NCI-H1105 (cell line): ENCODE measurements at places on chromosomes 6 and 20.
A peak's percentile ranks its signal among the peaks of the same experiment; 100 is the strongest.

DNA sequence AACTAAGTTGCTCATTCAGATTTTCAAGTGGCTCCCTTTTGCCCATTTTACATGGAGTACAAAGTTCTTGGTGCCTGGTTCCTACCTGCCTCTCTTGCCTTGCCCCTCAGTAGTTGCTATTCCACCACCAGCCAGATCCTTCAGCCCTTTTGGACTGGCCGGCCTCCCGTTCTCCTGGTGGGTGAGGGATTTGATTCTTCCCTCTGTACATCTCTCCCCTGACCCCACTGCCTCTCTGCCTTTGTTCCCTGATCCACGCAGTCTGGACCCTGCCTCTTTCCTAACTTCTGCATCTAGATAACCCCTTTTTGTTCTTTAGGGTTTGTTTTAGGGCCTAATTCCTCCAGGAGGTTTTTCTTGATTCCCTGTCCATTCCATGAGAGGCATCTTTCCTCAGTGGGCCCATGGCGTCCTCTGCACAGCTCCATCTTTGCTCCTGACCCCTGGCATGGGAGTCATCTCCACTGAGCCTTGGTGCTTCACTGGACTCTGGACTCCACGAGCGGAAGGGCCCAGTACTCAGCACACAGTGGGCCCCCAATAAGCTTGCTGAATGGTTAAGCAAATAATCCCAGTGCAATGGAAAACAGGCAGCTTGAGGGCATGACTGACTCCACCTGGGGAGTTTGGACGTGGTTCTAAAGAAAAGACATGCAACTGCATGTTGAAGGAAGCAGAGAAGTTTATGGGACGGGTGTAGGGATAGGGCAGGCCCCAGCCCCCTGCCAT lies 309.3 kb upstream of the SUPT3H start:
- no peak for DNase-seq

GRCh38 chr6:138235205-138235604 lies 16.9 kb upstream of the PBOV1 start:
- DNase-seq, result no peak

- DNase-seq, result no peak
Measured at GRCh38 chr6:138515657-138516248, 16.5 kb upstream of the NHSL1 start.

DNA sequence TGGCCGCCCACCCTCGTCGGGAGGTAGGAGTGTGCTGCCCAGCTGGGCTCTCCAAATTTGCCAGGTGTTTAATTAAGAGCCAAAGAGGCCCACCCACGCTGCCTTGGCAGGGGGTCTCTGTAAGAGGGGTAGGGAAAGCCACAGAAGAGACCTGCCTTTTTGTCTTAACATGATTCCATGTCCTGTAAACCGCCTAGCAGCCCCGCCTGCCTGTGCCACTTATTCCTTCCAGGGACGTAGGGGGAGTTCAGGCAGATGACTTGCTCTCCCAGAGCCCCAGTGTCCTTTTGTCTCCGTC lies 2.1 kb downstream of the FAM210B start:
- no peak for DNase-seq

GRCh38 chr6:143955971-143956370 lies 52.1 kb downstream of the PLAGL1 start:
- DNase-seq, result no peak

GRCh38 chr6:31797588-31797987 lies 2.0 kb upstream of the VARS1 start:
- no peak for DNase-seq

GRCh38 chr6:144364782-144365181 lies 79.6 kb downstream of the UTRN start:
- no peak for DNase-seq

DNA sequence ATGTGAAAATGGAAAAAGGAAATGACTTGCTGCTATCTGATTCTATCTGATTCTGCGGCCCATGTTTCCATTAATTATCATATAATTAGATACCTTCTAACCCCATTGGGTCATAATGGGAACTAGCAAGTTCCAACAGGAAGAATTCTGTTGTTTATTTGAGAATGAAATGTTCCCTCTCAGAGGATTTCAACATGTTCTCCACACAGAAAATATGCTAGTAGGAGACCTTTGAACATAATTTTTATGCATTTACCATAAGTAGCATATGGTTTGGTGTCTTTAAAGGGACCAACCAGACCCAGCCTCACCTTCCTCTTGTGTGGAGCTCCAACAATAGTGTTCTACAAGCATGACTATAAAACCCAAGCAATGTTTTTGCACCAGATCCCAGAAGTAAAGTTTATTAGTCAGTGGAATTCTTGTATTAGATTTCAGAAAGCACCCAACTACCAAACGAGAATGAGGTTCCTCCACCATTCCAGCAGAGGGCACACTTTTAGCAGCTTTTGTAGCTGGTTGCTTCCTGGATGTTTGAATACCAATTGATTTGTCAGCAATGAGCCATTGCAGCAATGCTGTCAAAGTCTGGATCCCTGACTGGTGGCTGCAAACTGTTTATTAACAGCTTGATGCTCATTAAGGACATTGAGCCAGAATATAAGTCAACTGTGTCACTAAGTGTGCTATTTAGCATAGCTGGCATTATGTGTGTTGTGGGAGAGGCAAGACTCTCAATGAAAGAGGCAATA lies 143.6 kb upstream of the GJE1 start:
- DNase-seq, result no peak

DNA sequence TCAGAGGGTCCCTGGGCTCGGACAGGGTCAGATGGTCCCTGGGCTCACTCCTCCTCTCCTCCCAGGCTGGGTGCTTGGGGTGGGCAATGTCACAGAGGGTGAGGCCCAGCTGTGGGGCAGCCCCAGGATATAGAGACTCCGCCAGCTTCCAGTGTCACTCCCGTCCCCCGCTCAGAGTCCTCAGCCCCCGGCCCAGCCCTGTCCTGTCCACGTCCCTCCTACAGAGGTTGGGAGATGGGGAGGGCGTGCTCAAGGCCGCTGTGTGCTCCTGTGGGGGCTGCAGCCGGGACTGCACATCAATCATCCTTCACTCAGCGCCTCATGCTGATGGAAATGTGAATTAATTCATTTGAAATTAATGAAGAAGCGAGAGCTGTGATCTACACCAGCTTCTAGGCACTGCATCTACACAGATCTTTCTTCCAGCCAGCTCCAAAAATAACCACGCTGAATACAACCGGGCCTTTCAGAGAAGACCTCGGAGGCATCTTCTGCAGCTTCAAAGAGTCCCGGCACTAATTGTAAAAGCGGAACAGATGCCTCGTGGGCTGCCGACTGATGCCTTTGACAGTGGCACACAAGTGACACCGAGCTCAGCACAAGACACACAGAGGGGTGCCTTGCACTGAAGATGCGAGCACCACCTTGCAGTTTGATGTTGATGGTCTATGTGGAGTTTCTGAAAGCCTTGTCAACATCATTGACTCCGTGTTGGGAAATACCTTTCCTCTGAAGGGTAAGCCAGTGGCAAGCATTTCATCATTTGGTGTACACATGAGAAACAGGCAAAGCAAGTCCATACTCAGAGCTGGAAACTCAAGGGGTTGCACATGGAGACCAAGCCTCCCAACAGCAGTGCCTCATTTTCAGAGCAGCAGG lies 39.3 kb downstream of the DACT2 start:
- DNase-seq, result no peak

GRCh38 chr6:118725944-118726343 lies 74.6 kb upstream of the CEP85L start:
- DNase-seq, result no peak

DNA sequence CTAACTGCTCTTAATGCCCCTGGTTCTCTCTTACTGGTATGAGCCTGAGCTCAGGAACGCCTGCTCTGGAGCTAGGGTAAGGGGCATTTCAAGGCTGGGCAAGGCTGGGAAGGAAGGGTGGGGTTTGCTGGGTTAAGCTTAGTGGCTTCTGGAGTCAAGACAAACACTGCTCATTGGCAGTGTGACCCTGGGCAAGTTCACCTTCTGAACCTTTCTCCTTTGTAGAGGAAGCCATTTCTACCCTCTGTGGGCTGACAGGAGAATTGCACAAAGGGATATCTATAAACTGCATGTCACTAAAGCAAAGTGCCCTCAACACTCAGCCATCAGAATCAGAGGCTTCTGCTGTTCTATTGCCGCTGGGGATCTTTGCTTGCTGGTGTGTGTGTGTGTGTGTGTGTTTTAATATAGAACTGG lies 20.3 kb upstream of the LRRN4 start:
- peak; percentile 25 for DNase-seq

DNA sequence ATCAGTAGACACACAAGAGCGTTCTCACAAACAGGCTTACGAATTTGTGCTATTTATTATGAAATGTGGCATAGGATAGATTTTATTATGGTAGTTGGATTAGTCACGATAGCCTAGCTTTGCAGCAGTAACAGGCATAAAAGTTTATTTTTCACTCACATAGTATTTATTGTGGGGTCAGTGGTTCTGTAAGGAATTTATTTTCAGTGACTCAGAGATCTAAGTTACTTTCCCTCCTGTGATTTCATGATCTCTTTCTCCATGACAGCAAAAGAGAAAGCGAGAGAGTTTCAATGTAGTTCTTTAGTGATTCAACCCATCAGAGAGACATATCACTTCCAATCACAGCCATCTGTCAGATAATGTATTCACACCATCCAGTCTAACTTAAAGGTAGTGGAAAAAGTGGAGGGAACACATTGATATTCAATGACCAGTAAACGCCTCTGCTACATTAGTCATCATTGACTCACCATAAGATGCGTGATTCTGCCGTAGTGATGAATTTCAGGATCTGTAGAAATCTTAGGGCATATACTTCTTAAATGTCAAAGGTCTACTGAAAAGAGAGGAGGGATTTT lies 605.5 kb downstream of the HDGFL1 start:
- DNase-seq, result no peak

DNA sequence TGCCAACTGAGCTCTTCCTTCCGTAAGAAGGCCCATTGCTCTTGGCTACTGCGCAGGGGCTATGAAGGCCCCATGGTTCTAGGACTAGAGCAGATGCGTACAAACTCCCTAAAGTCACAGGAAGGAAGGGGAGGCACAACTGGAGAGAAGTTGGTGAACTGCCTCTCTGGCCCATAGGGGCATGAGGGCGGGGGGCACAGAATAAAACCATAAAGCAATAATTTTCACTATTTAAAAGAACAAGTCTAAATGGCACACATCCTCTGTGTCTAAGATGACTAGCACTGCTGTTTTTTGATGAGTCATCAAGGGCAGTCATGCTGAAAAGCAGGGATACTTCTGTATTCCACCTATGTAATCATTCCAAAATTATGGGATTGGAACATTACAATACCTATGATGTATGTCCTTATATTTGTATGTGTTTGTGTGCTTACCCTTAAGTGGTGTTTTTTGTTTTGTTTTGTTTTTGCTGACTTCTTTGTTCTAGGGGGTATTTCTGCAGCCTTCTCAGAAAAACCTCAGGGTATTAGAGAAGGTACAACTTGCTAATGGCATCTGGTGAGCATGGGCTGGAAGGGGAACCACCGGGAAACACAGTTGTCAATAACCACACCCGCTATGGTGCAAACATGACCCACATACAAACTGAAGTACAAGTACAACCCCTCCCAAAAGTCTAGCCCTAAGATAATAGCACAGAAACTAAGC lies 36.9 kb downstream of the B4GALT5 start:
- no peak for DNase-seq

- no peak for DNase-seq
Measured at GRCh38 chr6:16286151-16286522, 47.8 kb downstream of the GMPR start.

GRCh38 chr20:58054780-58055373 lies 173.6 kb downstream of the ANKRD60 start:
- DNase-seq, result no peak

DNA sequence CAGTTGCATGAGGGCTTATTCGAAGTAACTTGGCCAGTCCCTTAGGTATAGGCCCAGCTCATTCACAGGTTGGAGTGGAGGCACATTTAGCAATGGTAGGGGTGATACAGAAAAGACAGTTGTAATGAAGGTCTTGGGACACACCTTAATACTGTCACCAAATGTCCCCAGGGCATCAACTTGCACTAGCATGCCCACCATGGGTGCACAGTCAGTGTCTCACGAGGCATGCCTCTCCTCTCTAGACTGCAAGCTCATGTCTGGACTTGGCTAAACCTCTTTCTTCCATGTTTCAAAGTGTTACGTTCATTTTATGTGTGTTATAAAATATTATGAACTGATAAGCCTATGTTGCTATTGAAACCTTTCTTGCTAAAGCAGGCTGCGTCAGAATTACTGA lies 124.0 kb upstream of the ECI2 start:
- no peak for DNase-seq

- no peak for DNase-seq
Measured at GRCh38 chr6:140345935-140346334, 971.5 kb upstream of the CITED2 start.

- DNase-seq, result peak; percentile 82
Measured at GRCh38 chr6:149941583-149942460, at the start of gene ULBP2. ULBP2 (plus strand) TSS chr6:149942014; CDS start chr6:149942073, 59 bp downstream.

DNA sequence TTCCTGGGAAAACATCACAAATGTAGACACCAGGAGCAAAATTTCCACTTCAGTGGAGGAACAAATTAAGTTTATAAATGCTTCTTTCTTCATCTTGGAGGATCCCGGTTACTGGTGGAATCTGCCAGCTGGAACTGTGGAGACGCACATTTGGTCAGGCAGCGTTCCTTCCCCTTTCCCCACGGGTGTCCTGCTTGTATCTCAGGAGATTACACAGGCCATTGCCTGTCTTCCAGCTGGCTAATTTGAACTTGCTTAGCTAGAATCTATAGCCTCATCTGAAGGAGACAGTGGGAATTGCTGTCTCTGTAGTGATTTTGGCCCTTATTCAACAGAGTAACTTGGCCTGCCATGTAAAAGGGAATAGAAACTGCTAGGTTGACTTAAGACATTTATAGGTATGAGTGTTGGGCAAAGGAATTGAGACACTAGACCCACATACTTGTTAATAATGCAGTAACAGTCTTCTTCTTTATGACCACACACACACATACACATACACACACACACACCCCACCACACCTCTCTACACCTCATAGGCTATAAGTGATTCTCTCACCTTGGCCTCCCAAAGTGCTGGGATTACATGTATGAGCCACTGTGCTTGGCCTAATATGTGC lies 34.4 kb downstream of the TSBP1 start:
- no peak for DNase-seq

DNA sequence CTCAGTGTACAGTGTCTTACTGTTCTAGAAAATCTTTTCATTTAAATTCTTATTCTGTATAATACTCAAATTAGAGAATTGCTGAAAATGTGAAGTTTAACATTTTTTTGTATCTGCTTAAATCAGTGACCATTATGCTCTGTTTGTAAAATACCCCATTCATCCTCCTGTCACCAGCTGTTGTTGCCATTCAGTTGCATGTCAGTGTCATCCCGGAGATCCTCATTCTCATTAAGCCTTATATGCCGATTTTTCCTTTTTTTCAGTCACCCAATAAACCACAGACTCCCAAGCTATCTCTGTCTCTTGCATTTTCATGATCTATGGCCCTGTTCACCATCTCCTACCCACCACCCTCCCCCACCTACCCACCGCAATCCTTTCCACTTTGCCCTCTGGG lies 20.4 kb downstream of the GTF2H5 start:
- no peak for DNase-seq
